ENCODE measurements at places on chromosomes 7 and 10. TPM values are rescaled to one million over a fixed set of nuclear protein-coding genes. Genes with fewer than 3 reads are reported as not detected.

DNA sequence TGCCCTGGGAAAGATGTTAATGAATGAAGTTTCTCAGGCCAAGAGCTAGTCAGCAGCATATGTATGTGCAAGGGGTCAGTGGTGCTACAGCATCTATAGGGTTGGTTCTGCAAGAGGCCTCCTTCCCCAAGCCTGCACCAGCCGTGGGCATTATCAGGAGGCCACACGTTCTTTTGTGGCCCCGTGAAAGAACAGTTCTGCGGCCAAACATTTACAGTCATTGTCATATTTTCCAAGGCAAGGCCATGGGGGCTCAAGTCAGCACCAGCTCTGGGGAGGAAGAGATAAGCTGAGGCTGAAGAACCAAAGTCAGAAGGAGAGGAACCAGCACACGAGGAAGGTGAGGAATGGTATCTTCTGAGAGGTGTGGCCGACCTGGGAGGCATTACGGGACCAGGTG lies 54.4 kb upstream of the TMEM72 start:
- DNase-seq = no peak

GRCh38 chr10:83835945-83836745 lies 303.2 kb upstream of the GHITM start:
- DNase-seq = peak; percentile 51

NDUFA5 gene
- 1.2 TPM for total RNA-seq

CALML5 gene
- total RNA-seq = not detected

DNA sequence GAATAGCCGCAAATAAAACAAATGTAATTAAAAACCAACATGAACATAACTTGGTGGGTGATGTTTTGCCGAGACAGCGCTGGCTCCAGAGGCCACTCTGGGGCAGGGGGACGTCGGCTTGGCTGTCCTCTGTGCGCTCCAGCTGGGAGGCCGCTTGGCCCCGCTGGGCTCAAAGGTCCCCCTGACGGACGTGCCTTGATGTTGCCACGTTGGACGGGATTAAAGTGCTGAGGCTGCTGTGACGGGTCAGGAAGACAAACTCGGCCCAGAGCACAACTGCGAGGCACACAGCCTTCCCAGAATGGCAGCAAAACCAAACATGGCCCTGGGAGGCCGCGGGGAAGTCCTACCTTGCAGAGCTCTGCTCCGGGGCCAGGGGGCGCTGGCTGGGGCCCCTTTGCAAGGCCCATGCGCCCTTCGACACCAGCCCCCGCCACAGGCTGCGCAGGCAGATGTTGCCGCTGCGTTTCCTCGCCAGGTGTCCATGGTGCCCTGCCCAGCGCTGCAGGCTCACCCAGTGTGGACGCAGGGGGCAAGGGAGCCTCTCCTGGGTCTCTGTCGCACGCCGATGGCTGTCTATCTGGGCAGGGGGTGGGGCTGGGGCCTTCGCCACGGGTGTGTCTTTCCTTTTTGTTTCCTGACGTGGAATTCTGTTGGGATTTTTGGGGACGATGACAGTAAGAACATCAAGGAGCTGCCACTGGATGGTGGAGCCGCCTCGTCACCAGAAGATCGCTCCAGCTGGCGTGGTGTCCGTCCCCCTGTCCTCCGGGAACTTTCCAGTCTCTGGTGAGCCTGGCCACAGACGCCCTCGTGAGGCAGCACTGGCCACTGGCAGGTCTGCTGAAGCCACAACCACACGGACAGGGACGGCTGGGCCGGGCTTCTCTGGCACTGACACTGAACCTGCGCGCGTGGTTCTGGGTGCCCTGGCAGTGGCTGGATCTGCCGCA lies 99.6 kb upstream of the DIP2C start:
- peak; percentile 83 for DNase-seq

HMX3 gene
- total RNA-seq = 0.37 TPM

- no peak for DNase-seq
Measured at GRCh38 chr7:138948403-138948802, 32.8 kb downstream of the KIAA1549 start.

SPDYE18 gene
- 0.55 TPM for total RNA-seq

DNA sequence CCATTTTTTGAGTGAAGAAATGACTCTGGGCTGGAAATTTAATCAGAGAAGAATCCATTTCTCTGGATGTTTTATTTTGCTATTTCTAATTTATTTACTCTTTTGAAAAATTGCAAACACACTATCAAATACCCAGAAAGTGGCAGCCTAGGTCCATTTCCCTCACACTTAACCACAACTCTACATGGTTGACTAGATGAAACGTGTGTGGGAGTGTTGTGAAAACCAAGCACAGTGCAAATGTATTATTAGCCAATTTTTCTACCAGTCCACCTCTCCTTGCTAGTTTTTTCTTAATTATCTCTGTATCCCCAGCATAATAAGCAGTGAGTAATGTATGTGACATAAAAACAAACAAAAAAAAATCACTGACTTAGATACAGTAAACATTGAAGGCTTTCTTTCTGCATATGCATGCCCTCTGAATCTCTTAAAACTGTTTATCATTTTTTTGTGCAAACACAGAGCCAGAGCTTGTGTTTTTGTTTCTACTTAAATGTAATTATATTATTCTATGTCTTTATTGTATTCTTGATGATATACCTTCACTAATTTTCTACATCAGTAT lies 30.9 kb downstream of the SCIN start:
- DNase-seq = no peak

DNA sequence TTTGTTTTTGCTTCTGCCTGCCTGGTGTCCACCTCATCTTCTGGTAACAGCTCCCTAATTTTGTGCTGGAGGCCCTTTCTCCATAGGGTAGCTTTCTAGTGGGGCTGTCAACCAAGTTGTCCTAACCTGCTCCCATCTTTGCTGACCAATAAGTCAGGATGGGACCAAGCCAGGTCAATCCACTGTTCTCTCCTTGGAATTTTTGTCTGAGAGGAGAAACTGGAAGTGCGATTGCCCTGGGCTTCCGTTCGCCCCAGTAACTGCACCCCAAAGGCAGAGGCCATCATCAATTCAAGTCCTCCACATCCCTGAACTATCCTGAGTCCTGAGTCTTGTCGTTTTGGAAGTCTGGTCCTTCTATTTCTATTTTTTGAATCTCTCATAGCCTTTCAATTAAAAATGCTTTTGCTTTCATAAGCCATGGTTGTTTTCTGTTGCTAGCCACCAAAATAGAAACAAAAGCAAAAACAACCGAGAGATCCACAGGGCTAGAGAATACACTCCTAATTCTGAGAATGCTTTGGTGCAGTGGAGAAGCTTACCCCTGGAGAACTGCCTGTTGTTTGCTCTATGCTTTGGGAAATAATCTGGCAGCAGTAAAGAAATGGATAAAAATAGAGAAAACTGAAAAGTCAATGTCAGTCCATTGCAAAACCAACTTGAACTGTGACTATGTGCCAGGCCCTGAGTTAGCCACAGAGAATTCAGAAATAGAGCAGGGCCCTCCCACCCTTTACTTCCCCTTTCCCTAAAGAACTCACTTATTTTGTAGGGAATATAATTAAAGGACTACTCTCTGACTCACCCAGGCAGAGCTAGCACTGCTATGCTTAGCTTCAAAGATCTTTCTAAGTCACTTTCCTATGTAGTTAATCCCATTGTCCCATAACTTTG lies 368.1 kb downstream of the CXCL12 start:
- DNase-seq = no peak

DNA sequence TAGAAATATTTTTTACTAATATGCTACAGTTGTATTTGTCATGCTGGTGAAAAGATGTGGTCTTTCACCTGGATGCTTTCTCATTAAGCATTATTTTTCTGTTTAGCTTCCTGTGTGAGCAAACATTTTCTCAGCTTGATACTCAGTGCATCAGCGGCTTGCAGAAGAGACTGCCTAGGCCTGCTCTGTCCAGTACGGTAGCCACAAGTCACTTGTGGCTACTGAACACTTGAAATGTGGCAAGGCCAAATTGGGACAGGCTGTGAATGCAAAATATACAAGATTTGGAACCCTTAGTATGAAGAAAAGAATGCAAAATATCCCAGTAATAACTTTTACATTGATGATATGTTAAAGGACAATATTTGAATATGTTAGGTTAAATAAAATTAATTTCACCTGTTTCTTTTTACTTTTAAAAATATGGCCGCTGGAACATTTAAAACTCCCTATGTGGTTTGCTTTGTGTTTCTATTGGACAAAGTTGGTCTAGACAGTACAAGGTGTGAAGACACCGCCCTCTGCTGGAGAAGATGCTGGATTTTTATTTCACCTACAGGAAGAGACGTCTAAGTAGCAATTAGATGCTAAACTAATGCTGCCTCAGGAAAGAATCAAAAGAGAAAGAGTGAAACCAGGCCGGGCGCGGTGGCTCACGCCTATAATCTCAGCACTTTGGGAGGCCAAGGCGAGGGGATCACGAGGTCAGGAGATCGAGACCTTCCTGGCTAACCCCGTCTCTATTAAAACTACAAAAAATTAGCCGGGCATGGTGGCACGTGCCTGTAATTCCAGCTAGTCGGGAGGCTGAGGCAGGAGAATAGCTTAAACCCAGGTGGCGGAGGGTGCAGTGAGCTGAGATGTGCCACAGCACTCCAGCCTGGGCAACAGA lies 5.3 kb downstream of the SRGN start:
- peak; percentile 88 for DNase-seq

DNA sequence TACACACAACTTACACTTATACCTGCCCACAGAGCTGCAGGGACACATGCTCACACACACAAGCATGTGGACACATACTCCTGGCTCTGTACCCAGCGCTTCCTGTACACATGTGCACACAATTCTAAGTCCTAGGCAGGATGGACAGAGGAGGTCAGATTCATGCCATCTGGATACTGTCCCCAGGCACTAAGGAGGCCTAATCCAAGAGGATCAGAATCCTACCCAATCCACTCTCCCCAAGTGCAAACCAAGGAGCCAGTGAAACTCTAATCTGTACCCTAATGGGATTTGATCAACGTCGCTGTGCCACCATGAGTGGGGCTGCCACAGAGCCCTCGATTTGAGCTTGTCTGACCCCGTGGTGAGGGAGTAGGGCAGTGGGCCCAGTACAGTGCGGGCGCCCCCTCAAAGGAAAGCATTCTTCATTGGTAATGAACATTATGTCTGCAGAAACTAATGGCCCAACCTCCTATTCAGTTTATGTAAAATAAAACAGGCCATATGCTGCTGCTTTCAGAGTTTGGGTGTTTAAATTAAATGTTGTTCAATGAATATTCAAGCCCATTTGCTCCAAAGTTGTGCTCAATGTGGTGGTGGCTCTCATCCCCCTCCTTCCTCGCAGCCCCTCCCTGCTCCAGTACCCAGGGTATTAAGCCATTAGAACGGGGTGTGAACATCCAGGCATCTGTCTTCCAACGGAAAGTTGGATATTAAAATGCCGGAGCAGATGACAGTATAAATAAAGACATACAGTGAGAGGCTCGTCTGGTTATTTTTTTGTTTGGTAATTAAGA lies 26.4 kb downstream of the RPS24 start:
- no peak for DNase-seq

MNX1 gene
- total RNA-seq = not detected

C10orf105 gene
- total RNA-seq = not detected

CPEB3 gene
- total RNA-seq = 6.6 TPM

DNA sequence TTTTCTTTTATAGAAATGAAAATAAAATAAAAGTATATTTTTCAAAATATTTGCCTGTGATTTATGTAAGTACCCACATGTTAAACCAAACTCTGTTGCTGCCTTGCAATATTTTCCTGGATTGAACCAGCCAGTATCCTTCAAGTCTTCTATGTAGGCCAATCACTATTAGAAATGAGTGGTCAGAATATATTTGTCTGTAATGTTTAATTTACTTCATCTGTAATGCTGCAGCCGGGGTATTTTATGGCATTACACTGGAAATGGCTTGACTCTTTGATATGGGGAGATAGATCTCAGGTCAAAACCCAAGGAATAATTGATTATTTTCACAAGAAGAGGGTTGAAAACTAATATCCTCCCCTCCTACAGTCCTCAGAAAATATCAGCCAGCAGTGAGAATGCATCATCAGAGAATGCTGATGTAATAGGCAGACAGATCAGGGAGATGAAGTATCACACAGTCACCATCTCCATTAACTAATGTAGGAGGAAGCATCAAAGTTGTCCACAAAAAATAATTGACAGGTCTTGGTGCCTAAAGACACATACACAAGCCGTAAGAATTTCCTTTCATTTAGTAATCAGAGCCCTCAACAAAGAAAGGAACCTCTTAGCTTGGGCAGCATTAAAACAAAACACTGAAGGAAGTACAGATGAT lies 82.5 kb downstream of the VWDE start:
- DNase-seq = no peak

GRCh38 chr7:122262246-122262645 lies 42.3 kb downstream of the FEZF1 start:
- DNase-seq = no peak

DNA sequence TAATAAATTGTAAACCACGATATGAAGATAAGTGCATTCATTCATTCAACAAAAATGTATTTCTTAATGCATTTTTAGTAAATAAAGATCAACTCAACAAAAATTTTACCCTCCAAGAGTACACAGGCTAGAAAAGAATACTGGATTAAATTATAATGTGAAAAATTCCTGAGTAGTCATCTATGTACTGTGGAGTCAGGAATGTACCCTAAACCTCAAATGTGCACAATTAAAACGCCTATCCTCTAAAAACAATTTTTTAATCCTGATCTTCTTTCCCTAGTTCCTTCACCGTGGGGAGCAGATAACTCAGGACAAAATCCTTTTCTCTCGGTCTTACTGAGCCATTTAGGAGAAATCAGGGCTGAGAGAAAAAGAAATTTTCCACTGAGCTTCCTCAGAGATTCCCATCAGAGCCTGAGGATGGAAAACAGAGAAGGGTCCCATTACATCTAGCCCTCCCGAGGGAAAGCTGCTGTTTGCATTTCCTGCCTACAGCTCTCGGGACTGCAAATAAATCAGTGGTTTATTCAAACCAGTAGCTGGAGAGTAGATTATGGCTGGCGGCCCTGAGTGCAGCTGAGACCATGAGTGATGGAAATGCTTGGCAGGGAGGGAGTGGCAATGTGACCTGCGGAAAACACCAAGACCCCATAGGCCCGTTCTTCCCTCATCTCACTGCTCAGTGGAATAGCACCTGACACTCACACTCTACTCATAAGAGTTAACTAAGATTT lies 7.4 kb downstream of the TAS2R40 start:
- peak; percentile 51 for DNase-seq

DNA sequence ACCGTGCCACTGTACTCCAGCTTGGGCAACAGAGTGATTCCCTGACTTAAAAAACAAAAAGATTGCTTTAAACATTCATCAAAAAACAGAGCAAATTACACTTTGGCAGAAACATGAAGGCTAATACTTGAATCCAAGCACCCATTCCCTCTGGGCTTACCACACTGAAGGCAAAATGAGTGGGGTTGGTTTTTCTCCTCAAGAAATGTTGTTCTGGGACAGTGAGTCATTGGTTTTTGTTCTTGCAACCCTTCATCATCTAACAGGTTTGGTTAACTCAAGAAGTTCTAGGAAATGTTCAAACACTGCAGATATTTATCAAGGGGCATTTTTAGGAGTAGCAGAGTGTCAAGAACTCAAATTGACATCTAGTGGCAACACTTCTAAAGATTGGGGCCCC lies 60.5 kb downstream of the KIAA1217 start:
- no peak for DNase-seq

GRCh38 chr10:71126432-71126831 lies 85.9 kb upstream of the UNC5B start:
- no peak for DNase-seq
